ELR (cell line): ENCODE measurements at places on chromosomes 2 and 18.
A peak's percentile ranks its signal among the peaks of the same experiment; 100 is the strongest.

DNA sequence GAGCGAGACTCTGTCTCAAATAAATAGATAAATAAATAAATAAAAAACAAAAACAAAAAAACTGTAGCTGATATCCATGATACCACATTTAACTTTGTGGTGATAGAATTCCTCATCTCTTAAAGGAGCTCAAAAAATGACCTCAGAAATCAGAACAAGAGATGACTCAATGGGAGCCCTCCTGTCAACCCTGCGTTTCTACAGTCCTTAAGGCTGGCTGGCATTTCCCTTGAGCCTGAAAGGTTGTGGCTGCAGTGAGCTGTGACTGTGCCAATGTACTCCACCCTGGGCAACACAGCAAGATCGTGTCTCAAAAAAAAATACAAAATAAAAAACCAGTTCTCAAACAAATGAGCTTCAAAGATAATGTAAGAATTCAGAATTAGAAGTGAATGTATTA is 40.4 kb downstream of the CHST9 start:
- DNase-seq = no peak

- peak; percentile 83 for DNase-seq
Measured at GRCh38 chr2:12702168-12703121, 14.3 kb upstream of the TRIB2 start.

DNA sequence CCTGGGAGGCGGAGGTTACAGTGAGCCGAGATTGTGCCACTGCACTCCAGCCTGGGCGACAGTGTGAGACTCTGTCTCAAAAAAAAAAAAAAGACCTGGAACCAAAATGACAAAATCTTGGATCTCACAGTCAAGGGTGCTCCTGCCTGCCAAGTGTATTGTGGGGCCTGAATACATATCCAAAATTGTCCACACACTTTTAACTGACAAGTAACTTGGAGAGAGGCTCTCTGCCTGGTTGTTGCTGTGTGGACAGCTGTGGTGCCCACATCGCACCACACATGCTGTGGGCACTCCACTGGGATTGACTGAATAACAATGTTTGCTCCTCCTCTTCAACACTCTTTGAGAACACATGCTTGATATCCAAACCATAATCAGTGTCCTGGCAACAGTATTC is 117.6 kb upstream of the REV1 start:
- DNase-seq = no peak

GRCh38 chr2:121372082-121372481 is 87.1 kb upstream of the TFCP2L1 start:
- no peak for DNase-seq
